ENCODE measurements at places on chromosomes 1 and 21. TPM values are rescaled to one million over a fixed set of nuclear protein-coding genes. Genes with fewer than 3 reads are reported as not detected.

- peak overlapping the region; percentile 60 for H3K4me3 ChIP-seq
- H3K27ac ChIP-seq = peak overlapping the region; percentile 61
Measured at GRCh38 chr1:45802343-45803298, 791 bp upstream of the MAST2 start.

DNA sequence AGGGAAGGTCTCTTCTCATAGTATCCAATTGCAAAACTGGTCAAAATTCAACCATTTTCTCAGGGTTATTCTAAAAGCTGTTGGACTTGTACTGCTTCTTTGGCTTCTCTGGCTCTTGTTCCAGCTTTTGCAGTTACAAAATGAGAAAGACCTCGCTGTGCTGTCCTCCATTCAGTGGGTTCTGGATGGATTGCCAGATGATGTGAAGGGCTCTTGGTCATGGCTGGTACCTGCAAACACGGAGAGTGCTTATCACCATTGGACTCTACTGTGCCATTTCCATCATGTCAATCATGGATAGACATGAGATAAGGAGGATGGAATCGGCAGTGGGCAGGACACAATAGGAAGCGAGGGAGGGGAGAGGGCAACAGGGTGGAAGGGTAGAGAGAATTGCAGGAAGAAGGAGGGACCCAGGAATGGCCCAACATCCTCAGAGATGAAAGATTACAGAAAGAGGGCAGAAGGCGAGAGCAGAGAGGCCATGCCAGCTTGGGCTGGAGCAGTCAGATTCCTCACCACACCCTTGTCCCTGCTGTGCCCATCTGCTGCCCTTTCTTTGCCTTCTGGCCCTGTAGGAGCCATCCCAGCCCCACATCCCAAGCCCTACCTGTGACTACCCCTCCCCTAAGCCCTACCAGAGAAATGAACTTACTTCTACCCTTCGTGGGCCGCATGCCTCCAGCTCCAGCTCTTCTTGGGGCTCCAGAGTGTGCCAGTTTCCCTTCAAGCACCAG, 70.3 kb downstream of the HIVEP3 start:
- H3K27ac ChIP-seq = no peak overlapping the region
- DNase-seq = no peak
- no peaks in the 10 kb centered on the region for H3K36me3 ChIP-seq
- H3K27me3 ChIP-seq = no peaks in the 10 kb centered on the region

DNA sequence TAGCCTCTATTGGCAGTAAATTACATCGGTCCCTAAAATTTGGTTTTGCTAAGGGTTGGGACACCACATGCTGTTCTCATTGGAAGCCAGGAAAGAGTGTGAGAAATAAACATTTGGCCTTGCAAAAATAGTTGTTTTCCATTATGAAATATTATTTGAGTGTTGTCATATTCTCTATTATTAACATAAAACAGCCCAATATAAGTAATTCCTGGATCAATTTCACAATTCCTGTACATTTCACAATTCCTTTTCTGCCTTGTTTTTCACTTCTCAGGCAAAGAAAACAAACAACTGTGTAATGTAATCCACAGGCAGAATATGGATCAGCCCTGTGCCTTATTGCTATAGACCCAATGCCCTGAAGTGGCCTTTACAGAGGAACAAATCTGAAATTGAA, 40.5 kb downstream of the C1orf87 start:
- H3K27me3 ChIP-seq = no peaks in the 10 kb centered on the region
- no peak for DNase-seq
- no peak overlapping the region for H3K27ac ChIP-seq
- no peaks in the 10 kb centered on the region for H3K4me1 ChIP-seq
- no peak overlapping the region for H3K4me3 ChIP-seq
- H3K36me3 ChIP-seq = no peaks in the 10 kb centered on the region

- no peaks in the 10 kb centered on the region for H3K36me3 ChIP-seq
- no peaks in the 10 kb centered on the region for H3K27me3 ChIP-seq
- H3K4me1 ChIP-seq = no peaks in the 10 kb centered on the region
- no peak overlapping the region for H3K27ac ChIP-seq
- no peak overlapping the region for H3K4me3 ChIP-seq
Measured at GRCh38 chr1:93546162-93546863, 98.4 kb downstream of the FNBP1L start.

- H3K4me1 ChIP-seq = peaks cover 24% of the 10 kb centered on the region
- H3K27me3 ChIP-seq = no peaks in the 10 kb centered on the region
- H3K36me3 ChIP-seq = no peaks in the 10 kb centered on the region
- no peak overlapping the region for H3K4me3 ChIP-seq
- H3K27ac ChIP-seq = no peak overlapping the region
Measured at GRCh38 chr1:207808911-207809555, 57.2 kb downstream of the CD46 start.

DNA sequence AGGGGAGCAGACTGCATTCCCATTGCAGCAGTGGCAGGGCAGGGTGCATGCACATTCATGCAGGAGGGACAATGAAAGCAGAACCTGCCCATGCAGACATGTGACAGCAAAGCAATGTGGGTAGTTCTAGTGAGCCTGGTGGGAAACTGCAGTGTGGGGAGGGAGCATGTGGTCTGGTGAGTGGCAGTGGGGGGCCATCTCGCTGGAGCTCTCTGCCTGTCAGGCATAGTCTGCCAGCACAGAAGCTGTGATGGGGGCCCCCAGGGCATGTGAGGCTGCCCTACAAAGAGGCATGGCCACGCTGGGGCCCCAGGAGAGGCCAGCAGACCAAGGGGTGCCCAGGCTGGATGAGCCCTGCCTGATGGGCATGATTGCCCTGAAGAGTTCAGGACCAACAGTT, 579.7 kb downstream of the PTPRC start:
- no peaks in the 10 kb centered on the region for H3K36me3 ChIP-seq
- no peaks in the 10 kb centered on the region for H3K27me3 ChIP-seq
- no peak overlapping the region for H3K27ac ChIP-seq
- DNase-seq = no peak
- H3K4me3 ChIP-seq = no peak overlapping the region

- H3K27me3 ChIP-seq = no peaks in the 10 kb centered on the region
- H3K4me1 ChIP-seq = no peaks in the 10 kb centered on the region
- H3K4me3 ChIP-seq = no peak overlapping the region
Measured at GRCh38 chr21:45709173-45709572, 65.6 kb downstream of the PCBP3 start.

DNA sequence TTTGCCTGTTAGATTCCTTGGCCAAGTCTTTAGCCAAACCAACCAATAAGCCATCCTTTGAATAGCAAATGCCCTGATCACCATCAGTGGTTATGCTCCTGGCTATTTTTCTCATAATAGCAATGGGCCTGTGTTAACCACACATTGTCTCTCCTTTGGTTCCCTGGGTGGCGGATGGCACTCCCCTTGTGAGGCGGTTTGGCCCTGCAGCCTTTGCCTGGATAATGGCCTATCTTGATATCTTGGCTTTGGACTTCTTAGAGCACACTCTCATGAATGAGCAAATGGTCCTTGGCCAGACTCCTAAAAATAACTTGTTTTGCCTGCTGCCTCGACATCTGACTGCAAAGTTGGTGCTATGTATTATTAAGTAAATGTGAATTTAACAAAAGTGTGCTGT, 22.4 kb upstream of the ZBTB18 start:
- H3K4me3 ChIP-seq = no peak overlapping the region
- H3K36me3 ChIP-seq = no peaks in the 10 kb centered on the region
- H3K27ac ChIP-seq = no peak overlapping the region
- H3K27me3 ChIP-seq = no peaks in the 10 kb centered on the region

DNA sequence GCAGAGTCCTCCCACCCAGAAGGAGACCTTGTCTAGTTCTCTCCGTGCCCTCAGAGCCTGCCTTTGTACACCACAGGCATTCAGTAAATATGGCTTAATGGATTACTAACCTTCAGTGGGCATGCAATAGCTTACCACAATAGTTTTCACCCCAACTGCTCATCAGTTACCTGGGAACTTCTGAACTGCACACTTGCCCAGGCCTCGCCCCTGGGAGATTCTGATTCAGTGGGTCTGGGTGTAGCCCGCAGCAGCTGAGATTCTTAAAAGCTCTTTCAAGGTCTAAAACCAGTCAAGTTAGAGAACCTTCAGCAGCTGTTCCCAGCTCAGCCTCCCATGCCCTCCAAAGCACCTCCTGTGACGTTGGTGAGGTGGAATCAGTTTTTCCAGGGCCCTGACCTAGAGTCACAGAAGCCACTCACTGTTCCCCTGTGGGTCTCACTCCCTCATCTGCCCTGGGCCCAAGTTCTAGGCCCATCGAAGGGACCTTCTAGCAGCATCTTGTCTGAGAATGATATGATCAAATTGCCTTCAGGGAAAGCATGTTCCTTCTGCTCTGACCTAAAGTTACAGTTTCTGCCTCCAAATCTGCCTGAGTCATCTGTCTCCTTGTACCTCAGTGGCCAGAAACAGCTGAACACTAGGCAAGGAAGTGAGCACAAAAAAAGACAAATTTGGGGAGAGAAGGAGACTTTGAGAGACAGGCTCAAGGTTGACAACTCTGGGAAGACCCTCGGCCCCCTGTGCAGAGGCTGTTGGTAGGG, 10.8 kb downstream of the ASAP3 start:
- H3K4me3 ChIP-seq = no peak overlapping the region
- no peaks in the 10 kb centered on the region for H3K27me3 ChIP-seq
- no peaks in the 10 kb centered on the region for H3K36me3 ChIP-seq

- H3K4me1 ChIP-seq = no peaks in the 10 kb centered on the region
- H3K36me3 ChIP-seq = no peaks in the 10 kb centered on the region
- no peak overlapping the region for H3K4me3 ChIP-seq
- no peaks in the 10 kb centered on the region for H3K27me3 ChIP-seq
Measured at GRCh38 chr1:11676386-11677103, 4.4 kb downstream of the MAD2L2 start.

DNA sequence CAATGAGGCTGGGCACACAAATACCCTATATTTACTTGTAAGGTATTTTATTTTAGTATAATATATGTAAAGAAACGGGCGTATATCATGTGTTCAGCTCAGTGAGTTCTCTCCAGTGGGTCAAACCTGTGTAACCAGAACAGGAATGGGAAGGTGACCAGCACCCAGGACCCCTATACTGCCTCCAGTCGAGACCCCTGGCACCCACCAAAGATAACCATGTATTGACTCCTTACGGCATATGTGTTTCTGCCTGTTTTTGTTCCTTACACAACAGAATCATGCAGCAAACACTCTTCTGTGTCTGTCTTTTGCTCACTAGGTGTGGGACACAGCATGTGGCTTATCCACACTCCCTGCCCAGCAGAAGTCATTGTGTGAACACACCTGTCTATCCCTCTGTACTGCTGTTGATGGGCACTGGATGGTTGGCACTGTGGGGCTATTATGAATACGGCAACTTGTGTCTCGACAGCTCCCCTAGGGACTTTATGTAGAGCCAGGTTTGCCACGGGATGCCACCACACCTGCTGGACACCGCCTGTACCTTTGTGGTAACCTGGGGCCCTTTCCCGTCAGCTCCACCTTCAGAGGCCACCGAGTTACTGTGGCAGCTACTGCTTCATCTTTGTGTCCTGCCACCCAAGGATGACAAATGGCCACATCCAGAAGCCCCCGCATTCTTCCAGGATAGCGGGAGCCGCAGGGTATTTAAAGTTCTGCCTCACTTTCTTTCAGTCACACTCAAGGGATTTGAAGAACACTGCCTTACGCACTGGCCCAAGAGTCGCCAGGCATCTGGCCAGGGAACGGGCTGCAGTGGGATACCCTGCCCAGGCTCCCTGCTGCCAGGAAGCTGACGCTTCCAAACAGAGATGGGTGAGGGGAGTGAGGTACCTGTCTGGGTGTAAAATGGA, 23.5 kb upstream of the C2CD2 start:
- no peak overlapping the region for H3K27ac ChIP-seq
- peaks cover 3% of the 10 kb centered on the region for H3K4me1 ChIP-seq
- H3K36me3 ChIP-seq = no peaks in the 10 kb centered on the region
- H3K27me3 ChIP-seq = no peaks in the 10 kb centered on the region

- no peak overlapping the region for H3K27ac ChIP-seq
- H3K4me3 ChIP-seq = no peak overlapping the region
- H3K4me1 ChIP-seq = no peaks in the 10 kb centered on the region
- H3K27me3 ChIP-seq = no peaks in the 10 kb centered on the region
- H3K36me3 ChIP-seq = no peaks in the 10 kb centered on the region
Measured at GRCh38 chr1:204959836-204960235, 83.2 kb upstream of the CNTN2 start.

- H3K27me3 ChIP-seq = no peaks in the 10 kb centered on the region
- no peak for DNase-seq
- no peak overlapping the region for H3K27ac ChIP-seq
- no peaks in the 10 kb centered on the region for H3K36me3 ChIP-seq
- H3K4me3 ChIP-seq = no peak overlapping the region
Measured at GRCh38 chr1:47629201-47629600, 191.4 kb downstream of the FOXD2 start.

GRCh38 chr1:222750651-222751050, 13.6 kb downstream of the FAM177B start:
- H3K4me3 ChIP-seq = no peak overlapping the region
- no peaks in the 10 kb centered on the region for H3K27me3 ChIP-seq

- peak overlapping the region; percentile 82 for H3K27ac ChIP-seq
- no peaks in the 10 kb centered on the region for H3K27me3 ChIP-seq
- peak; percentile 78 for DNase-seq
- H3K4me1 ChIP-seq = no peaks in the 10 kb centered on the region
- no peaks in the 10 kb centered on the region for H3K36me3 ChIP-seq
Measured at GRCh38 chr1:42935313-42935895, 23.3 kb downstream of the SLC2A1 start.

The ITLN2 gene
- total RNA-seq = 46.2 TPM

The RIMS3 gene
- total RNA-seq = 6.6 TPM

The OLIG1 gene
- not detected for total RNA-seq

The THEM5 gene
- not detected for total RNA-seq

The OR6K3 gene
- not detected for total RNA-seq
